ENCODE measurements at places on chromosomes 5 and 9. TPM values are rescaled to one million over a fixed set of nuclear protein-coding genes. Genes with fewer than 3 reads are reported as not detected.

NRARP gene
- 0.55 TPM for total RNA-seq

MRPL41 gene
- 18.1 TPM for total RNA-seq

SHLD3 gene
- 5.4 TPM for total RNA-seq

SLC28A3 gene
- total RNA-seq: 0.15 TPM

ENTREP1 gene
- 1.0 TPM for total RNA-seq

ZNF883 gene
- total RNA-seq: 6.8 TPM

FLT4 gene
- 0.55 TPM for total RNA-seq

IL5 gene
- total RNA-seq: not detected

SNCB gene
- total RNA-seq: not detected

C8G gene
- 0.10 TPM for total RNA-seq

EQTN gene
- total RNA-seq: not detected

LECT2 gene
- not detected for total RNA-seq

IL33 gene
- 0.35 TPM for total RNA-seq

OBP2B gene
- total RNA-seq: not detected

ZNF474 gene
- total RNA-seq: 0.17 TPM

PCDHGA6 gene
- total RNA-seq: 2.1 TPM

C7 gene
- total RNA-seq: not detected

TSSK1B gene
- not detected for total RNA-seq

BRINP1 gene
- total RNA-seq: 1.5 TPM

CDX1 gene
- total RNA-seq: not detected

DMGDH gene
- 4.5 TPM for total RNA-seq

PLPPR1 gene
- not detected for total RNA-seq

FBXO10 gene
- total RNA-seq: 12.1 TPM

CD180 gene
- total RNA-seq: not detected

FOXD4L5 gene
- 0.17 TPM for total RNA-seq

FUT7 gene
- not detected for total RNA-seq

TICAM2 gene
- total RNA-seq: 6.9 TPM

TMEFF1 gene
- total RNA-seq: 4.3 TPM

ITGA2 gene
- 54.2 TPM for total RNA-seq

PCDHA1 gene
- 0.35 TPM for total RNA-seq

PCDHGC3 gene
- total RNA-seq: 11.8 TPM

C5orf63 gene
- 5.6 TPM for total RNA-seq

SUSD1 gene
- total RNA-seq: 51.1 TPM

HRH2 gene
- 0.10 TPM for total RNA-seq

RGMB gene
- total RNA-seq: 13.2 TPM

SLC35D2 gene
- 40.6 TPM for total RNA-seq

LHX2 gene
- not detected for total RNA-seq

SLC36A3 gene
- not detected for total RNA-seq

SREK1 gene
- total RNA-seq: 26.7 TPM

ANKRD18B gene
- 13.8 TPM for total RNA-seq

CEP72 gene
- total RNA-seq: 4.7 TPM

BAAT gene
- 0.94 TPM for total RNA-seq

UNC13B gene
- 52.7 TPM for total RNA-seq

APBB3 gene
- 5.2 TPM for total RNA-seq

ALDH1A1 gene
- 164 TPM for total RNA-seq

SET gene
- total RNA-seq: 395 TPM

CANX gene
- total RNA-seq: 755 TPM

ARID3C gene
- not detected for total RNA-seq

KIF4B gene
- total RNA-seq: 0.05 TPM

KLHL9 gene
- 64.1 TPM for total RNA-seq

AQP3 gene
- 4.4 TPM for total RNA-seq

IRGM gene
- total RNA-seq: not detected

KIF20A gene
- 17.9 TPM for total RNA-seq

UQCRQ gene
- 60.6 TPM for total RNA-seq

WDR38 gene
- not detected for total RNA-seq

CCDC183 gene
- total RNA-seq: 0.94 TPM

CER1 gene
- total RNA-seq: not detected

APBA1 gene
- 0.55 TPM for total RNA-seq

FGFR4 gene
- total RNA-seq: 35.2 TPM

EIF4E1B gene
- not detected for total RNA-seq
